Iris pigment epithelial cell (primary cell): ENCODE measurements at places on chromosomes 5 and 9.
A peak's percentile ranks its signal among the peaks of the same experiment; 100 is the strongest.

GRCh38 chr5:75062925-75063531 lies 10.7 kb upstream of the GCNT4 start:
- no peak for DNase-seq

GRCh38 chr5:31861601-31862000 lies 222.7 kb downstream of the PDZD2 start:
- no peak for DNase-seq

- no peak for DNase-seq
Measured at GRCh38 chr9:77916410-77916819, 115.2 kb downstream of the GNAQ start.

DNA sequence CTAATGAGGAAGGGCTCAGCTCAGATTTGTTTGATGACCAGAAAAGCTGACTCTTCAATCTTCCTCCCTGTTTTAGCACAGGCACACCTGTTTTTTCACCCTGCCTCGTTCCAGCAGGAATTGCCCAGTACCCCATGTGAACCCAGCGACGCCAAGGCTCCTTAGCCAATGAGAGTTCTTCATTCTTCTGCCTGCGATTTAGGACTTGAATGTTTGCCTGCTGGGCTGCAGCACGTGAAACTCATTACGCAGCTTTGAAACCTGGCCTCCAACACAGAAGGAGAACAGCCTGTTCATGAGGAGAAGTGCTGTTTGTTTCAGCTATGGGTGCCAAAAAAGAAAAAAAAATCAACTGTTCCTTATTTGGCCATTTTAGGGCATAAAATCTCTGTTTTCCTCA lies 315.5 kb downstream of the TRPM3 start:
- no peak for DNase-seq

GRCh38 chr9:131728961-131729360 lies 10.9 kb downstream of the RAPGEF1 start:
- DNase-seq = no peak

GRCh38 chr5:116421080-116421629 lies 153.5 kb downstream of the SEMA6A start:
- DNase-seq = no peak

DNA sequence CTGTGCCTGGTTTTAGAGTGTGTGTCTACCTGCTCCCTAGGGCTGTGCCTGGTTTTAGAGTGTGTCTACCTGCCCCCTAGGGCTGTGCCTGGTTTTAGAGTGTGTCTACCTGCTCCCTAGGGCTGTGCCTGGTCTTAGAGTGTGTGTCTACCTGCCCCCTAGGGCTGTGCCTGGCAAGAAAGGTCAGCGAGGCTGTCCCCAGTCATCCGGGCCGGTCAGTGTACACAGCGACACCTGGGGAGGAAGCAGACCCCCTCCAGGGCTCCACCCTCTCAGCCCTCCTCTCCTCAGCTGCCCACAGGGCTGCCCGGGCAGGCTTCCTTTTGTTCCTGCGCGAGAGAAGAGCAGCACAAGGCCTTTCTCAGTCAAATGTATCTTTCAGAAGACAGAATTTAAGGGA lies 4.1 kb downstream of the NRARP start:
- no peak for DNase-seq

DNA sequence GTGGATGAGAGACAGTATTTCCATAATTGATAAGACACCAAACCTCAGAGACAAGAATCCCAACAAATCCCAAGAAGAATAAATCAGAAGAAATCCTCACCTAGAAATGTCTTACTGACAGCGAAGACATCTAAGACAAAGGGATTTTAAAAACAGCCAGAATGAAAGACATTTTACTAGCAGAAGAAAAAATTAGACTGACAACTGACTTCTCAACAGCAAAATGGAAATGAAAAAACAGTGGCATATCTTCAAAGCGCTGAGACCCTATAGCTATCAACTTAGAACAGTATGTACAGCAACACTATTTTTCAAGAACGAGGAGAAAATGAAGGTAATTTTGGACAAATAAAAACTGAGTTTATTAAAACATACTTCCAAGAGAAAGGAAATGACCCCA lies 16.3 kb downstream of the TTLL11 start:
- DNase-seq = no peak

DNA sequence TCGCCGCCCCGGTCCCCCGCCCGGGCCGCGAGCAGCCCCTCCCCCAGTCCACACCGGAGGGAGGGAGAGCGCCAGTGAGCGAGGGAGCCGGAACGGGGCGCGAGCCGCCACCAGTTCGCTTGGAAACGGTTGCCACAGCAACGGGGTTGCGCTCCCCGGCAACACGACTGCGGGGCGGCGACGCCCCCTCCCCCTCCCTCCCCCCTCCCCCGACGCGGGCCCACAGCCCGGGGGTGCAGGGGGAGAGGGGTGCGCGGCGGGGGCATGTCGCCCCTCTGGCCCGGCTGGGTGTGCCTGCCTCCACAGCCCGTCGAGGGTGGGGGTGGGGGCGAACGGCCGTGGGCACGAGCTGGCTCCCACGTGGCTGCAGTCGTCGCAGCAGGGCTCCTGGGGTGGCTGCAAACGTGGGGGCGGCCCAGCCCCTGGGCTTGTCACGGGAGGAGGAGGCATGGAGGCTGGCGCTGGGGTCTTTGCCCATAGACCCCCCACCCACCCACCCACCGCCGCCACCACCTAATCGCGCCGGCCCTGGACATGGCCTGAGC lies 524 bp downstream of the PRR7 start:
- no peak for DNase-seq

- no peak for DNase-seq
Measured at GRCh38 chr9:76115982-76116646, 225.6 kb downstream of the PCSK5 start.

DNA sequence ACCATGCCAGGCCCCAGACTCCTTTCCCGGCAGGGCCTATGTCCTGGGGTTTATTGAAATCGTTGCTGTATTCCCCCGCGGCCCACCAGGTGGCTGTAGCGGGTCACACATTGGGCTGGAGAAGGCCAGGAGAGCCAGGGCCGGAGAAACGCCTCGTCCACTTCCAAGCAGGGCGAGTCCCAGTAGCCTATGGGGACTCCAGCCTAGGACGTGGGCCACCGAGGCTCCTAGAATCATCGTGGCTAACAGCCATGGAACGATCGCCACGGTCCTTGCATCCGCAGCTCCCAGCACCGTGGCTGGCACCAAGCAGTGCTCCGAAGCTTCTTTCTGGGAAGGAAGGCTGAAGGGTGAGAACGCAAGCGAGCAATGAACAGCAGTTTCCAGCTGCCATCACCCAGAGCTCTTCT lies 87.7 kb downstream of the ENTREP1 start:
- peak; percentile 69 for DNase-seq

GRCh38 chr9:107976767-107977166 lies 487.2 kb upstream of the KLF4 start:
- DNase-seq = no peak

- no peak for DNase-seq
Measured at GRCh38 chr5:26310415-26310814, 728.0 kb downstream of the CDH9 start.

GRCh38 chr5:52452098-52452497 lies 335.6 kb upstream of the ITGA1 start:
- no peak for DNase-seq

DNA sequence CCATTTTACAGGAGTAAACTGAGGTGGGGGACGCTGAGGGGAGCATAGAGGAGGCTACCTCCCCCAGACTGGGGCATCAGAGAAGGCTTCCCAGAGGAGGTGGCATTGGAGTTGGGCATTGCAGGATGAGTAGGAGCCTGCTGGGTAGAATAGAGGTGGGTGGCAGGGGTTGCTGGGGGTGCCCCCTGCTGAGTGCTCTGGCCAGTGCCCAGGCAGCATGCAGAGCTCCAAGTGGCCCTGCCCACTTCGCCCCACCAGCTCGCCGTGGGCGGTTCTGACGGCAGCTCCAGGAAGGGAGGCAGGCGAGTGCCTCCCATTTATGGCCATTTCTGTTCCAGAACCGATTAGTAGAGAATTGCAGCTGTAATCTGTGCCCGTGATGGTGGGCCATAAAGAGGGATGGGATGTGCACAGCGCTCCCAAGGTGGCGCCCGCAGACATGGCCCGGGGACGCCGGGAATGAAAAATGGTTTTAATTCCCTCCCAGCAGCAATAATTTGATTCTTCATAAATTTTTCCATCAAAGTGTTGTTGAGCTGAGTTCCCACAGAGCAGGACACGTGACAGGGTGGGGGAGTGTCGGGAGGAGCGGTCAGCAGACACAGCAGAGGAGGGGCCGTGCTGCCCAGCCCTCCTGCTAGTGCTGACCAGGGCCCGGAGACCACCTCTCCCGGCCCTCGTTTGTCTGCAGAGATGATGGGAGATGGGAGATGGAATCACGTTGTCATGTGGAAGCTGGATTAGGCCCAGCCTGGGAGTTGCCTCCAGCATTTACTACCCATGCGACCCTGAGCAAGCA lies 75.5 kb downstream of the LMX1B start:
- no peak for DNase-seq

- DNase-seq = no peak
Measured at GRCh38 chr9:116564266-116564793, 122.8 kb upstream of the TRIM32 start.

GRCh38 chr9:34256987-34257585 lies 72.0 kb downstream of the KIF24 start:
- DNase-seq = no peak

GRCh38 chr9:14136646-14137370 lies 177.1 kb downstream of the NFIB start:
- no peak for DNase-seq

GRCh38 chr5:173473288-173473687 lies 143.2 kb downstream of the BOD1 start:
- DNase-seq = peak; percentile 40
